Nucleus accumbens (tissue), 56 donors: ENCODE measurements at places on chromosomes 4 and X.

- no peak for DNase-seq
Measured at GRCh38 chr4:169243825-169244609, 26.7 kb downstream of the SH3RF1 start.

DNA sequence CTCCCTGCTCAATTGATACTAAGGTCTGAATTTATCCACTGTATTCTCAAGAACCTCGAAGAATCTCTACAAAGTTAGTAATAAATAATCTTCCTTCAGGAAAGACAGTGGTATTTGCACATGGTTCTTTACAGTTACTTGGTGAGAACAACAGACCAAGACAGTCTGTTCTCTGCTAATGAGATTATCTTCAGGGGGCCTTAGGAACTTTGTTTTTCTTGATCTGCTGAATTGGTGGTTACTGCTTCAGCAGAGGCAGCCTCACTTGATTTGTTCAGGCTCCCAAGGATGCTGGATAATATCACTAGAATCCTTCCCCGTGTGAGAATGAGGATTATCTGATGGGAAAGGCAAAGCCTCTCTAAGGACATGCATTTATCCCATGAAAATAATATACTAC lies 64.8 kb downstream of the CBR4 start:
- no peak for DNase-seq

- no peak for DNase-seq
Measured at GRCh38 chr4:11214281-11214680, 214.4 kb downstream of the HS3ST1 start.

GRCh38 chrX:108203540-108203939 lies 112.0 kb downstream of the ATG4A start:
- DNase-seq = no peak

DNA sequence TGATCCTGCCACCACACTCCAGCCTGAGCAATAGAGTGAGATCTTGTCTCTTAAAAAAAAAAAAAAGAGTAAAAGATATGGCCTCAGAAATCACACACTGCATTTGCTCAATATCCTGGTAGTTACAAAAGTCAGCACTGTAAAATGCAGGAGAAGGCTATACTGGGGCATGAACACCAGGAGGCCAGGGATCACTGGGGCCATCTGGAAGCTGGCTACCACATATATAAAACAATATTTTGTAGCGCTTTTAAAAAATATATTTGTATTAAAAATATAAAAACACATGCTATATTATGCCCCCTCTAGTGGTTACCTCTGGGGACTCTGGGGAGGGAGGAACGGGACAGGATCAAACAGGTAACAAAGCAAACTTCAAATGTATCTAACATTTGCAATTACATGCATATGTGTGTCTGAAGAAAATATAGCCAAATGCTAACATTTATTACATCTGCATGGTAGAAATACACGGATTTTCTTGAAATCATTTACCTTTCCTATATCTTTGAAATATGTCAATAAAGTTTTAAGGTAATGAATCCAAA lies 4.0 kb downstream of the C4orf46 start:
- DNase-seq = no peak

GRCh38 chr4:10682397-10682796 lies 2.2 kb downstream of the CLNK start:
- DNase-seq = no peak

GRCh38 chrX:47573341-47574075 lies 8.7 kb upstream of the TIMP1 start:
- no peak for DNase-seq

GRCh38 chrX:63958134-63958865 lies 173.3 kb upstream of the ARHGEF9 start:
- no peak for DNase-seq

- DNase-seq = no peak
Measured at GRCh38 chrX:135481696-135482179, 38.7 kb upstream of the INTS6L start.

GRCh38 chr4:24704149-24704548 lies 91.2 kb upstream of the SOD3 start:
- DNase-seq = no peak

- no peak for DNase-seq
Measured at GRCh38 chrX:40298572-40299479, 201.1 kb upstream of the BCOR start.

DNA sequence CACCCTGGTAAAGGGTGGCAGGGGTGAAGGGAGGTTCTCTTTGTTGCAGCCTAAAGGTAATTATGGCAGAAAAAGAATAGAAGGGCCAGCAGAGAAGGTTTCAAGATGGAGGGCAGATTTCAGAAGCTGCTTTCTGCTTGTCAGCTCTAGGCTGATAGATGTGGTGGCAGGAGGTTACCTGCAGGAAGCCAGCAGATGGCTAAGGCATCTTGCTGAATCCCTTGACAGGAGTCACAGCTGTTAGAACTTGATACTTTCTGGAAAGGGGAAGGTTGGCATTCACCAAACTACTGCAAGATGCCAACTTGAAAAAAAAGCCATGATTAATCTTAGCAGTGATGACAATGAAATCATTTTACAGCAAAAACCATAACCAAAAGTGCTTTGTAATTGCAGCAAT lies 69.5 kb upstream of the CBLL2 start:
- no peak for DNase-seq

- DNase-seq = no peak
Measured at GRCh38 chr4:173426064-173426463, 27.1 kb upstream of the SCRG1 start.

- DNase-seq = no peak
Measured at GRCh38 chr4:646460-646859, 21.1 kb downstream of the PDE6B start.

GRCh38 chr4:88963817-88964216 lies 93.2 kb downstream of the FAM13A start:
- DNase-seq = no peak

- DNase-seq = no peak
Measured at GRCh38 chr4:121221608-121222007, 57.5 kb upstream of the TNIP3 start.

DNA sequence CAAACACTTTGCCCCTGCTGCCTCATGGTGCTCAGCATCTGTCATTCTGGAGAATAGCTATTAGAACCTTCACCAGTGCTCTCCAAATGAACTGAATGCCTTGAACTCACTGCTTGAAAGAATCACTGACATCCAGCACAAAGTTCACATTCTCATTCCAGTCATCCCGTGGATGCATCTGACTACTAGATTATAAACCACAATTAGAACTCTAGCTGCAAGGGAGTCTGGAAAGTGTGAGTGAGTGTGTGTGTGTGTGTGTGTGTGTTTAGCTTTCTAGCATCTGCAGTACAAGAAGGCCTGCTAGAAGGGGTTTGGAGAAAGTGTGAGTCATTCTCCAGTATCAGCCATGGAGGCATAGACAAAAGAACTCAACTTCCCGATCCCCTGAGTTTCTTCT lies 71.3 kb upstream of the DYNLT3 start:
- DNase-seq = no peak

DNA sequence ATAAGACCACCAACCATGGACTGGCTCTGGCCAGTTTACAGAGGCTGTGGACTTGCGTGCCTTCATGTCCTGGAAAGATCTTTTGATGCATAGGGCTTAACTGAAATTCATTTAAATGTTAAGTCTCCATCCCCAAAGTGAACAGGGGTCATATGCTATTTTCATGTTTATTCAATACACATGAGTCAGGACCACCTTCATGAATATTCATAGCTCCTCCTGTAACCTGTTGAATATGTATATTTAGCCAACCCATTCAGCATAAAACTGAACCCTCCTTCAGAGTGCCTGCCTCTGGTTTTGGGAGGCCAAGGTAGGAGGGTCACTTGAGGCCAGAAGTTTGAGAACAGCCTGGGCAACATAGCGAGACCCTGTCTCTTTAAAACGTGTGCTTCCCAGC lies 7.1 kb downstream of the CTPS2 start:
- no peak for DNase-seq

GRCh38 chrX:18896680-18897544 lies 87.0 kb downstream of the PHKA2 start:
- DNase-seq = no peak

DNA sequence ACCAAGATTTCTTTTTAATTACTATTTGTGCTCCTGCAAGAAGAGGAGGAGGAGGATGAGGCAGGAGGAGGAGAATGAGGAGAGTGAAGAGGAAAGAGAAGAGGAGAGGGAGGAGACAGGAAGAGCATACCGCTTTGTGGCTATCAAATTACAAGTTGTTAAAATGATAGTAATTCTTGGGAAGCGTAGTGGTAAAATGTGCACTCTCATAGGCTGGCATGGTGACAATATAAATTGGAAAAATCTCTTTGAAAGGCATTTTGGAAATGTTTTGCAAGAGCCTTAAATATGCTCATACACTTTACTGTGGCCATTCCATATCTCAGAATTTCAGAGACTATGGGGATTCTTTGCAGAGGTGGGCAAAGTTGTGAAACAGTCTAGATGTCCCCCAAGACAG lies 53.2 kb downstream of the MXRA5 start:
- no peak for DNase-seq

- no peak for DNase-seq
Measured at GRCh38 chrX:12076046-12076445, 62.2 kb upstream of the FRMPD4 start.

GRCh38 chrX:118526149-118526548 lies 30.5 kb downstream of the DOCK11 start:
- no peak for DNase-seq

DNA sequence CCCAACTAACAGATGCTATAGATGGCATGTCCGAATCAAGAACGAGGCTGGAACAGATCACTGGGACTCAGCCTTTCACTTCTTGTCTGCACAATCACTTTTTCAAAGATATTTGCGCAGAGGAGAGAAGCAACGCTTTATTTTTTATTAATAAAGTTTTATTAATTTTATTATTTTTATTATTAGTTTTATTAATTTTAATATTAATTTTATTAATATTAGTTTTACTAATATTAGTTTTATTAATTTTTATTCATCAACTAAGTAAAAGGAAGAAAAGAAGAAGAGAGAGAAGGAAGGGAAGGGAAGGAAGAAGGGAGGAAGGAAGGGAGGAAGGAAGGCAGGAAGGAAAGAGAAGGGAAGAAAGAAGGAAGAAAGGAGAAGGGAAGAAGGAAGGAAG lies 236.4 kb upstream of the HHIP start:
- DNase-seq = no peak

- no peak for DNase-seq
Measured at GRCh38 chr4:184268584-184269160, 51.0 kb upstream of the ENPP6 start.

GRCh38 chr4:10704430-10704810 lies 19.9 kb upstream of the CLNK start:
- no peak for DNase-seq

DNA sequence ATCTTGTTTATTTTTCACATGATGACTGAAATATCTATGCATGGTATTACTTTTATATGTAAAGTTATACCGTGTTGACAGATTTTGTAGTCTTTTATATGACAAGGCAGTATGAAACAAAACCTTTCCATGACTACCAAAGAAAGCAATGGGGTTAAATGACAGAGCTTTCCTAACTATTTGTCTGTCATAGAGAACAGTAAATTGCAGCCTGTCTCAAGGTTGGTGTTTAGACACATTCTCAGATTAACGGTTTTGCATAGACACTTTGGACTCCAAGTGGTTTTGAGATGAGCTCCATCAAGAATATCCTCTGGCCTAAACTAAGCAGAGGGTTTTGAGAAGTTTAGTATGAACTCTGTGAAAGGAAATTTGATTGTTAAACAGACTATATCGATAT lies 180.7 kb upstream of the TENM3 start:
- no peak for DNase-seq

DNA sequence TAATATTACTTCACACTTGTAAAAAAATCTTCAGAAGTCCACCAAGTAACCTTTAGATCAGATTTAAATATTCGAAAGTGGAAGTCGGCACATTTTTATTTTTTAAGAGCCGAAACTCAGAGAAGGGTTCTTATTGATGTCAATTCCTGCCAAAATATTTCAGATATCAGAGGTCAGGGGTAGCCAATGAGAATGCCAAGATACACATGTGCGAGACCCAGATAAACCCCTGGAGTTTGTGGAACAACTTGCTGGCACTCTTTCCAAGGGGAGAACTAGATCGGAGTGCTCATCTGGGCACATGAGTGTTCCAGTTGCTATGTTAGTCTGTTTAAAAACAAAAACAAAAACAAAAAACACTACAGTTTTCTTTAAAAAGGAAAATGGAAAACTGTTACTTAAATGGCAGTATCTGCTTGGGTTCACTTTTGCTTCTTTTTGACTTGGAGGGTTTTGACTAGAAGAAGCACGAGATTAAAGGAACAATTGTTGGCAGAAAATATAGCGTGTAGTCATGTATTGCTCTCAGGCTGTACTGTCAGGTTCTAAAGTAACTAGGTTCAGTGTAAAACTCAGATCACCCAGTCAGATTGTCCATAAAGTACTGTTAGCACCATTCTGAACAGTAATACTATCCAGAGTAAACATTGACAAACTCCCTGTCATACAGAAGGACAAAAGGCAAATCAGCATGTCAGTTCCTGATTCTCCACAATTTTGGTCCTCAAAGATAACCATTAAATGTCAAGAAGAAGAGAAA lies 188.0 kb upstream of the PACRGL start:
- DNase-seq = no peak

GRCh38 chrX:34956916-34957315 lies 14.3 kb downstream of the FAM47B start:
- DNase-seq = no peak

DNA sequence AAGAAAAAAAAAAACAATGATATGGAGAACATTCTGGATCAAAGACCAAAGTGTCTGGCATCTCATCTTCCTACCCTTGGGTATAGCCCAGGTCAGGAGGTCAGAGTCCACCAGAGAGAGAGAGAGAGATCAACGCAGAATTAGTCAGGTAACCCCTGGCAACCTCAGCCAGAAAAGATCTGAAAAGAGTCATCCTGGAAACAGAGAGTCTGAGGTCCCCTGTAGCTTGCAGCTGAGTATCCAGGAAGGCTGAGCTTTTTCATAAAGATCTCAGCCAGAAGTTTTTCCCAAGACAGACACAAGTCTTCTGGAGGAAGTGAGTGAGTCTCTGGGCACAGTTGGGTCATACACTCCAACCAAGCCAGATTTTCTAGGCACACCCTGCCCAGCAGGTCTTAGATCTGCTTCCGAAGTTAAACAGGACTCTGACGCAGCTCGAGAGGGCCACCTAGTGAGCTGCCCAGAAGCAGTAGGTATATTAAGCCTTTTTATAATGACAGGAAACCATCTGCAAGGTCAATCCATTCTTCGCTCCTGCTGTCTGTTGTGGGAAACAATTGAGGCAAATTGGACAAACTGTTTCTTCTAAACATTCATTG lies 35.7 kb downstream of the ACE2 start:
- DNase-seq = no peak

DNA sequence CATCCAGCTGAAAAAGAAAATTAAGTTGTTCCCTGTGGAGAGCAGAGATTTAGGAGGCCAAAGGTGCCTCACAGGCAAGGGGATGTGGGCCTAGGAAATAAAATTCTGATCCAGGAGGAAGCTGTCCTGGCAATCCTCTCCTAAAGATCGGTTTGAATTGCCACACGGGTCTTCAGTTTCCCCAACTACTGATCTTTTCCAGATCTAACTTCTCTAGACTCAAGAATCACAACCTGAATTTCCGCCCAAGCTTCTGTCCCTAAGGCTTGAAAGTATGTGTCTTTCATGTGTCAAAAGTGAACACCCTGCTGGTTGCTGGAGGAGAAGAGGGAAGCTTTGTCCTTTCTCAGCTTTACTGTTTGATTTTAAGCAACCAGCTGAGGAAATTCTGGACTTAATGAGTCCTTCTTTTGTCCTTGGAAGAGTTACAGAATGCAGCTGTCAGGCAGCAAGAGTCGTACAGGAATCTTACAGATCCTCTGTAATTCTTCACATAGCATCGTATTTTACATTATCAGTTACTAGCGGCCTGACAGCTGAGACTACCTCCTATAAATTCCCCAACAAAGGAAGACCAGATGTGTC lies 93.8 kb downstream of the INPP4B start:
- no peak for DNase-seq
